ENCODE measurements at places on chromosomes 1 and 21. TPM values are rescaled to one million over a fixed set of nuclear protein-coding genes. Genes with fewer than 3 reads are reported as not detected.

RASSF5 gene
- 0.82 TPM for polyA plus RNA-seq

GSTM5 gene
- 0.89 TPM for polyA plus RNA-seq

VHLL gene
- polyA plus RNA-seq, result not detected

CRP gene
- not detected for polyA plus RNA-seq

ADORA1 gene
- polyA plus RNA-seq, result 12.2 TPM

Data from H1 (cell line).